Posterior vena cava (tissue), 2 donors: ENCODE measurements at places on chromosomes 7 and 10. TPM values are rescaled to one million over a fixed set of nuclear protein-coding genes. Genes with fewer than 3 reads are reported as not detected.

LRRC4 gene
- total RNA-seq = 3.4 TPM

GBX1 gene
- not detected for total RNA-seq

FRA10AC1 gene
- total RNA-seq = 15.1 TPM

POU6F2 gene
- 0.69 TPM for total RNA-seq

HABP2 gene
- total RNA-seq = not detected

FKBP6 gene
- not detected for total RNA-seq

TAS2R4 gene
- total RNA-seq = 1.3 TPM

GPR15LG gene
- not detected for total RNA-seq

CDC14C gene
- total RNA-seq = not detected

EN2 gene
- 0.14 TPM for total RNA-seq

AGMO gene
- 1.3 TPM for total RNA-seq

NKX6-2 gene
- total RNA-seq = not detected

INA gene
- total RNA-seq = 0.10 TPM

ANKRD7 gene
- total RNA-seq = 0.93 TPM

GSTK1 gene
- total RNA-seq = 68.6 TPM

RASA4B gene
- 12.1 TPM for total RNA-seq

PNLIPRP2 gene
- total RNA-seq = 1.3 TPM

IL15RA gene
- 20.9 TPM for total RNA-seq

ELAPOR2 gene
- total RNA-seq = 17.8 TPM

SEMA3C gene
- total RNA-seq = 89.3 TPM

SLF2 gene
- 23.7 TPM for total RNA-seq

ATXN7L1 gene
- 9.5 TPM for total RNA-seq

TYSND1 gene
- total RNA-seq = 6.3 TPM

GUSB gene
- total RNA-seq = 38.4 TPM

MMD2 gene
- total RNA-seq = not detected

GPC2 gene
- 0.81 TPM for total RNA-seq

OR2A1 gene
- total RNA-seq = not detected

PKD2L1 gene
- not detected for total RNA-seq

PRLHR gene
- not detected for total RNA-seq

MAD1L1 gene
- total RNA-seq = 17.3 TPM

SPDYE16 gene
- total RNA-seq = 0.28 TPM

PITX3 gene
- not detected for total RNA-seq
